Inflammatory macrophage treated with lipopolysaccharide for 4 hours (primary cell): ENCODE measurements at places on chromosomes 11 and 22.

GRCh38 chr11:129930296-129930695 is 34.9 kb upstream of the NFRKB start:
- DNase-seq: peak; percentile 67

- DNase-seq: no peak
These were observed 3.7 kb downstream of the LRRC32 start for GRCh38 chr11:76666830-76667229.

DNA sequence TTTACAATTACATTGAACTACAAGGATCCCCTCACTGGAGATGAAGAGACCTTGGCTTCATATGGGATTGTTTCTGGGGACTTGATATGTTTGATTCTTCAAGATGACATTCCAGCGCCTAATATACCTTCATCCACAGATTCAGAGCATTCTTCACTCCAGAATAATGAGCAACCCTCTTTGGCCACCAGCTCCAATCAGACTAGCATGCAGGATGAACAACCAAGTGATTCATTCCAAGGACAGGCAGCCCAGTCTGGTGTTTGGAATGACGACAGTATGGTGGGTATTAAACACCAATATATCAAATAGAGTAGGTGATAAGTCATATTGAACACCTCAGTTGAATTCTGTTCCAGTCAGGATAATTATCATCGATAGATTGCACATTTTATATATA is 4.4 kb downstream of the FBXO7 start:
- DNase-seq: no peak

DNA sequence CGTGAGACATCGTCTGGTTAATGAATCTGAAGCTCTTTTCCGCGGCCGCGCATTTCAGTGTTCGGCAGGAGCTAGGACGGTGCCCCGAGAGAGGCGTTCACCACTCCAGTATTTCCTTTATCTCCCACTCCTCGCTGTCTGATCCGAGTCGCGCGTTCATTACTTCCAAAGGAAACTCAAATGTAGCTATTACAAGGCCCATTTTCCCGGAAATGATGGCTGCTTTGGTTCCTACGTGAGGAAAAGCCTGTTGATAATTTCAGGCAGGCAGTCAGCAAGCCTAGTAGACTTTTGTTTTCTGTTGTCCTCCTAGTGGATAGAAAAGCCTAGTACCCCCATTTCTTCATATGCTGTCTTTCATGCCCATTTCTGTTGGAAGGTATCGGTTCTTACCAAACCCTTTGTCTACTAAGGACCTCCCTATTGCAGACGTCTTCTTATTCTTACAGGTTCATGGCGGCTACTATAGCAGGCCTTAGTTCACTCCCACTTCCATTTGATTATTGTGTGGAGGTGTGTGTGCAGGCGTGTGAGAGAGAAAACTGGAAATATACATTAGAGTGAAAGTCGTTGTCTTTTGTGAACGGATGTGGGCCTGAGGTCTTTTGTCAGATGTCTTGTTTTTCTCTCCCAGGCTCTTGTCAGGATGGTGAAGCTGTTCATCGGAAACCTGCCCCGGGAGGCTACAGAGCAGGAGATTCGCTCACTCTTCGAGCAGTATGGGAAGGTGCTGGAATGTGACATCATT is 737 bp downstream of the RBM4 start:
- DNase-seq: peak; percentile 48

DNA sequence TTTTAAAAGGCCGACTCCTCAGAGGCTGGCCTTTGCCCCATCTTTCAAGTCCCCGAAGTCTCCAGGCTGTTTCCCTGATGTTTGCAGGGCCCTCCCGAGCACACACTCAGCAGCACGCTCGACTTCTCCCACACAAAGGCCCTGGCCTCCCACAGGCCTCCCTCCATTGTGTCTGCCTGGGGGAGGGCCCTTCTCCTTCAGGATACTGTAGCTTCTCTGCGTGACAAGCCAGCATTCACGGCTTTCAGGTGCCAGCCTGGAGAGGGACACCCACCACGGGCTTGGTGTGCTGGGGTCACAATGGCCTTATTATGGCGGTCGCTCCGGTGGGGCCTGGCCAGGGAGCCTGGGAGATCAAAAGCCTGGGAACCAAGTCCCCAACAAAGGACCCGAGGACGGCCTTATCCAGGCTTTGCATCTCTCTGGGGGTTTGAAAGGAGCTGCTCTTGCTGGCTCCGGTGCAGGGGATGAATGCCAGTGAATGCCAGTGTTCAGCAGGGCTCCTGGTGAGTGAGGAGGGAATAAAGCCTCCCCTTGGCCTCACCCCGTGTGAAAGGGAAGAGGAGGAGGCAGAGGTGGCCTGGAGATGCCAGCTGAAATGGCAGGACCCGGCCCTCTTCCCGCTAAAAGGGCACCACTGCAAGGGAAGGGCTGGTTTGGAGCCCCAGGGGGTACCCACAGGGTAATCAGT is 55.0 kb downstream of the TRAF6 start:
- DNase-seq: no peak

- DNase-seq: no peak
These were observed 25.9 kb upstream of the SLC5A4 start for GRCh38 chr22:32281072-32281471.

DNA sequence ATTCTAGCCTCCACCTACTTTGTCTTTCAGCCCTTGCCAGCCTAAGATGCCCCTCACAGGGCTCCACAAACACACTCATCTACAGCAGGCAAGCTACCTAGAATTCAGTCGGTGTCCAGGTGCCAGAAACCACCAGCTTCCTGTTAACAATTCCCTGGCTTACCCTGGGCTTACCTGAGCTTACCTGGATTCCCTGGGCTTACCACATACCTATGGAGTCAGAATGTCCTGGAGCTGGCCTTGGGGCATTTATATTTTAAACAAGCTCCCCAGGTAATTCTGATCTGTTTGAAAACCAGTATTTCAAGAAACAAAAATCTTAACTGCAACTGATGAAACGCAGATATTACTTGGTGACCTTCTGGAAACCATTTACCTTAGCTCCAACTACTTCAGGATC is 123.6 kb downstream of the SLC1A2 start:
- no peak for DNase-seq

DNA sequence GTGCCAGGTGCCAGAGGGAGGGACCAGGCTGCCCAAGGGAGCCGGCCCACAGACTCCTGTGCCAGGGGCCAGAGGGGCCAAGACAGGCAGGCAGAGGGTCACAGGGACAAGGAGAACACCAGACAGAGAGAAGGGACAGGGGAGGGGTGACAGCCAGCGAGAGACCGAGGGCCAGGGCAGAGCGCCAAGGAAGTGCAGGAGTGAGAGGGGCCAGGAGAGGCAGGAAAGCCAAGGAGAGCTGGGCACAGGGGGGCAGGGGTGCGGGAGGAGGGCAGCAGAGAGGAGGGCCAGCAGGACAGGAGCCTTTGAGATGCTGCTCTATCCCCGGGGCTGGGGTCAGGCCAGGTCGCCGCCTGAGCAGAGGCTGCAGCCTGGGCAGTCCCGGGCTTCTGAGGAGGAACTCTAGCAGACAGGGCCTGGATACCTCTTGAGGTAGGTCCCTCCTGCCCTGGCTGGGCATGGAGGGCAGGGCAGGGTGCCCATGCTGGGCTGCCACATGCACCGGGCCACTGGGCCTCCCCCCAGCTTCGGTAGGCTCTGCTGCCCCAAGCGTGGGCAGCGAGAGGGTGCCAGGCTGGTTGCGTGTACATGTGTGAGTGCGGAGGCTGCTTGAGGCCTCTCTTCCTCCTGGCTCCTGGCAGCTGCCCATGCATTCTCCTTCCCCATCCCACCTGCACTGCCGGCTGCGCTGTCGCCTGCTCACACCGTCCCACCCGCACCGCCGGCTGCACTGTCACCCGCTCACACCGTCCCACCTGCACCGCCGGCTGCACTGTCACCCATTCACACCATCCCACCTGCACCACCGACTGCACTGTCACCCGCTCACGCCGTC is 12.2 kb downstream of the LSP1 start:
- no peak for DNase-seq

DNA sequence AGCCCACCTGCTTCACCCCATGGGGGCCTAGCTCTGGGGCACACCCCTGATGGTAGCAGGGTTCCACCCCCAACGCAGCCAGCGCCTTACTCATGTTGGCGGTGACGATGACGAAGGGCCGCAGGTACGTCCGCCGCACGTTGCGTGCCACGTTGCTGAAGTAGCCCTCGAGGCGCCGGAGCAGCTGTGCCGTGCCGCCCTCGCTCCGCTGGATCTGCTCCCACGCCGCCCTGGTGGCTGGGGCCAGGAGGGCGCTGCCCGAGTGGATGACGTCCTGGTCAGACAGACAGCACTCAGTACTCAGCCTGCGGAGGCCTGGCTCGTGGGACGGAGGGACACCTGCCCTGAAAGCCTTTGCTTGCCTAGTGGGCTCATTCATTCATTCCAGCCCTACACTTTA is 50.8 kb downstream of the TRMU start:
- no peak for DNase-seq
